ENCODE measurements at places on chromosomes 6 and 20.

DNA sequence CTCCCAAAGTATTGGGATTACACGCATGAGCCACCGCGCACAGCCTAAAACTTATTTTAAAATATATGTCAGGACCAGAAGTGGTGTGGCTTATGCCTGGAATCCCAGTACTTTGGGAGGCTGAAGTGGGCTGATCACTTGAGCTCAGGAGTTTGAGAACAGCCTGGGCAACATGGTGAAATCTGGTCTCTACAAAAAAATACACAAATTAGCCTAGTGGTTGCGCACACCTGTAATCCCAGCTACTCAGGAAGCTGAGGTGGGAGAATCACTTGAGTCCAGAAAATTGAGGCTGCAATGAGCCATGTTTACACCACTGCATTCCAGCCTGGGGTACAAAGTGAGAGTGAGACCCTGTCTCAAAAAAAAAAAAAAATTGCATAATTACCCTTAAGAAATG is 13.7 kb downstream of the PXT1 start:
- DNase-seq = no peak

DNA sequence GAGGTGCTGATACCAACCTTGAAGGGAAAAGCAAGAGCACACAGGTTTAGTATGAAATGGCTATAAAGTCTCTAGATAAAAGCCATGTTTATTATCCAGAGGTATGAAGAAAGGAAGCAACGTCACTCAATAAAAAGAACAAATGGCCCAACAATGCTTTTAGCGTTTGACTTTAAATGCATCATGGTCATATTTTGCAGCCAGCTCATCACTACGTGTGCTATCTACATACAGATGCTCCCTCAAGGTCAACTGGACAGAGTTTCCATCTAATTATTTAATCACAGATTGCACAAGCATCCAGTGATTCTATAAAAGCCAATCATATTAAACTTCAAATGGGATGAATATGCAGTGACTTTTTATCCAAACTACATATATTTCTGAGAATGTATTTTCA is 127.6 kb upstream of the SYNDIG1 start:
- DNase-seq = no peak

DNA sequence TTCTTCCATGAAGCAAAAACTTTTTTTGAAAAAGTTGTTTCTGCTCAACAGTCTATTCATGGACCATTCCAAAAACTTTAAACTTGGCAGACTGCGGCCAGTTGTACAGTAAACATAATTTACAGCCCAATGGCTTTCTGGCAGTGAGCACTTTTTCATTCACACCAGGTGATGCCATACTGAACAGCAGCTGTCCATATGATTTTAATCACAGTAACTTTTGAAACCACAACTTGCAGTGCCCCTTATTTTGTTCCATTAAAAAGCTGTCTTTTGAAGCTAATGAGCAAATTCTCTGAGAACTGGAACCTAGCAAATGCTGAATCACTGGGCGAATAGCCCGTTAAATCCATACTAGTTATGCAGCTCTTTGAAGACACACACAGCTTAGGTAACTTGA is 576.6 kb downstream of the PTPRT start:
- DNase-seq = no peak

DNA sequence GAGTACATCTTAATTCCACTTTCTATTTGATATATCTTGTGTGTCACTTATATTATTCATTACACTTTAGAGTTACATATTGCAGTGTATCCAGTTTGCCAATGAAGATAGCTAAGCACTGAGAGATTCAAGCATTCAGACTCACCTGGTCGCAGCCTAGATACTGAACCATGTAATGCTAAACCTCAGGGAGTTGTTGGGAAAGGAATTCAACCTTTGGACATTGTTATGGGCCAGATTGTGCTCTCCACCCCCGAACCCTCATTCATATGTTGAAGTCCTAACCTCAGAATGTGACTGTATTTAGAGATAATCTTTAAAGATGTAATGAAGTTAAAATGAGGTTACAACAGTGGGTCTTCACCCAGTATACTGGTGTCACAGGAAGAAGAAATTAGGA is 13.8 kb upstream of the KIF16B start:
- no peak for DNase-seq

DNA sequence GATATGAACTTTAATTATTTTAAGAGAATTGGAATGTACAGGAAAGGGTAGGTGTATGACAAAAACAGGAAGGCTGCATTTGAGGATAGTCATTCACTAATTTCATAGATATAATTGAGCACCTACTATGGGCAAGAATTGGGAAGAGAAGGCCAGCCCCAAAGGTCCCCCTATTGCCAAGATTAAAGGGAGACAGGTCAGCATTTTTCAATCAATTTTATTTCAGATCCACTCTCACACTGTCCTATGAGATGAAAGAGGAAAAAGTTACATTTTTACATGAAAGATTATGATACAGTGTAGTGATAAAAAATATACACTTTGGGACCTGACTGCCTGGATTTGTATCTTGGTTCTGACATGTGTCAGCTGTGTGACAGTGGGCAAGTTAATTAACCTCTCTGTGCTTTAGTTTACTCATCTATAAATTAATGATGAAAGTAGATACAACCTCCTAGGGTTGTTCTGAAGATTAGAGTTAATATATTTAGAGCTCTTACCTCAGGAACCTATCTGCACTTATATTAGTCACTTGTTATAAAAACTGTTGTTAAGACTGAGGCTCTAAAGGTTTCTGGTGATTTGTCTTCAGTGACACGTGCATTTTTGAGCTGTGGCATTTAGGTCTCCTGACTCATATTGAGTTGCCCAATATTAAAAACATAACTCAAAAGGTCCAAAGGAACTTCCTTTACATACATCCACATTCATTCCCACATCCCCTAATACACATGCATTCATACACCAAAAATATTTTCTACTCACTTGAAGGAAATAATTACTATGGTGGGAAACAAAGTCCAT is 45.7 kb downstream of the SCGN start:
- no peak for DNase-seq

- no peak for DNase-seq
These were observed 433.7 kb upstream of the MANEA start for GRCh38 chr6:95143408-95144180.

- no peak for DNase-seq
These were observed 4.1 kb upstream of the CCR6 start for GRCh38 chr6:167118839-167119238.

- DNase-seq = peak; percentile 56
These were observed 235.4 kb downstream of the HDGFL1 start for GRCh38 chr6:22804620-22805261.

DNA sequence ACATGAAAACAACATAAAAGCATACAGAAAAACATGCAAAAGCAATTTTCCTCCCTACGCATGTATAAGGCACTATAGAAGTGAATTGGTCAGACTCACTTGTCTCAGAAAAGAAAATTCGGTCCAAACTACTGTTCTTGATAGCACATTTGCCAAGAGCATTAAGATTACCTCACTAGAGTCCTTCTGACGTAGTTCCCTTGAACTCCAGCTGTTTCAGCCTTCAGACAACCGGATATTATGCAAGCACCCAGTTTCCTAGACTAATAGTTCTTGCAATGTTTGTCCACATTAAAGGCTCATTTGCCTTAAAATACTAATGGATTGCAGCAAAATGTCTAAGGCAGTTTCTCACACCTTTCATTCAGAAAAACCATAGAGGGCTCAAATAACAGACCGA is 2.5 kb upstream of the CASS4 start:
- peak; percentile 65 for DNase-seq

DNA sequence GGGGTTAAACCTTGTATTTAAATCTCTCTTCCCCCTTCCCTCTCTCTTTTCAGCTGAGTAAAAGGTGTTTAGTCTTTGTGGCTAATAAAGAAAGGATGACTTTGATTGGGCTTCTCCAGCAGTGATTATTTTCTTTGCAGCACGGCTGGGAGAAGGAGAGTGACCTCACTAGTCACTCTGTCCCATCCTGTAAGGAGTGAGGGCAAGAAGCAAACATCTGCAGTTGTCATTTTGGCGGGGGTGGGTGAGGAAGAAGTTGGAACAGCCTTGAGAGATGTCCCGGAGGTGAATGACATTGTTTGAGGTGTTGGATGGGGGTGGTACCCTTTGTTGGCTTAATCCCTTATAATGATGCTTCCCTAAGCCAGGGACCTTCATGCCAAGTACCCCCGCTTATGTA is 223.6 kb downstream of the EYA2 start:
- no peak for DNase-seq

- DNase-seq = no peak
These were observed 7.9 kb upstream of the SLC2A10 start for GRCh38 chr20:46701556-46701955.

- DNase-seq = peak; percentile 36
These were observed 3.1 kb downstream of the ZCCHC3 start for GRCh38 chr20:300345-300990.

GRCh38 chr6:68640491-68640835 is 5.4 kb downstream of the ADGRB3 start:
- DNase-seq = no peak

DNA sequence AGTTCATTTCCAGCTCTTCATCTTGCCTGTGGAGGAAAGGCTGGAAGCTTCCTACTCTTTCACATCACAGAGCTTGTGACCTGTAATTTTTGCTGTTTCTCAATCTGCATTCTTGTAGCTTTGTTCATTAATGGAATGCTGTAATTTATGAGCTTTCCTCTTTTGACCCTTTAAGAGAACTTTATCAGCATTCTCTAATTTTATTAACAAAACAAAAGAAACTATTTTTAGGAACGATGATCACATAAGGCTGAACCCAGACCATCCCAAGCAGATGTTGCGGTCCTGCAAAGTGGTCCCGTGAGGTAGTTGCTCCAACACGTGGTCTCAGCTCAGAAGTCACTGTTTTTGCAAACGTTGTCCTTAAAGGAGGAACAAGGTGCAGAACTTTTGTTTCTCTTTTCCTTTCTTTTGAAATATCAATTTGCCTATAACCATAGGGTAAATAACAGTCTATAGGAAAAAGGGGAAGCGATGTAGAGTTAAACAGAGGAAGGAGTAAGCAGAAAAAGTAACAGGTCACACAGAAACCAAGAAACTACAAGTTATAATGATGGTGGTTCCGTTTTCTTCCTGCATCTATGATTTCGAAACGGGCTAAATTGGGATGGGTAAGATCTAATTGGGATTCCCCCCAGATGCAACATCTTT is 121.3 kb upstream of the PHACTR1 start:
- peak; percentile 80 for DNase-seq

- DNase-seq = peak; percentile 38
These were observed 46.0 kb downstream of the TFEB start for GRCh38 chr6:41689171-41690008.

All from mesenchymal stem cell (in vitro differentiated cells and primary cell).